ENCODE measurements at places on chromosomes 11 and 22. TPM values are rescaled to one million over a fixed set of nuclear protein-coding genes. Genes with fewer than 3 reads are reported as not detected.

GGT5 gene
- total RNA-seq: 7.2 TPM

APOL4 gene
- 2.9 TPM for total RNA-seq

PPP6R3 gene
- total RNA-seq: 131 TPM

PTGDR2 gene
- total RNA-seq: not detected

CCDC89 gene
- 4.1 TPM for total RNA-seq

CALCA gene
- not detected for total RNA-seq

WEE1 gene
- total RNA-seq: 32.2 TPM

CDC42EP1 gene
- total RNA-seq: 28.6 TPM

TMEM191C gene
- 0.59 TPM for total RNA-seq

C2CD2L gene
- 5.0 TPM for total RNA-seq

C11orf86 gene
- total RNA-seq: not detected

KCNQ1 gene
- total RNA-seq: not detected

LRP5 gene
- total RNA-seq: 18.6 TPM

RAB39A gene
- total RNA-seq: not detected

SPI1 gene
- total RNA-seq: not detected

TMA7B gene
- total RNA-seq: not detected

TMEM45B gene
- total RNA-seq: not detected

DAGLA gene
- 2.9 TPM for total RNA-seq

SLN gene
- total RNA-seq: not detected

CHID1 gene
- total RNA-seq: 43.9 TPM

OLFML1 gene
- 33.0 TPM for total RNA-seq

NUDT8 gene
- total RNA-seq: 4.7 TPM

MS4A14 gene
- not detected for total RNA-seq

CHRNA10 gene
- total RNA-seq: 0.29 TPM

All from osteoblast (primary cell).